ENCODE measurements at places on chromosomes 1 and 21. TPM values are rescaled to one million over a fixed set of nuclear protein-coding genes. Genes with fewer than 3 reads are reported as not detected.

DNA sequence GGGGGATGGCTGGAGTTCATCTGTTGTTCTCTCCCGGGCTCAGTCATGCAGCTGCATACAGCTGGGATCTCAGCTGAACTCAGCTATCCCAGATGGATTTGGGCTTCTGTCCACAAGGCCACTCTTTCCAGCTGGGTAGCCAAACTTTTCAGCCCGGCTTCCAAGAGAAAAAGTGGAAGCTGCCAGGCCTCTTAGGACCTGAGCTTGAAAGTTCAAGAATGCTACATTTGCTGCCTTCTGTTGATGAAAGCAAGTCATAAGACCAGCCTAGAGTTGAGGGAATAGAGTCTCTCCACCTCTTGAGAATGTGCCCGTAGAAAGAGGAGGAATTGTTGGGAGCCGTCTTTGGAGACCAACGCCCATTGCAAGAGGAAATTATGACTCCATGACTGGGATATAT, 95.3 kb downstream of the C1orf21 start:
- DNase-seq: no peak

DNA sequence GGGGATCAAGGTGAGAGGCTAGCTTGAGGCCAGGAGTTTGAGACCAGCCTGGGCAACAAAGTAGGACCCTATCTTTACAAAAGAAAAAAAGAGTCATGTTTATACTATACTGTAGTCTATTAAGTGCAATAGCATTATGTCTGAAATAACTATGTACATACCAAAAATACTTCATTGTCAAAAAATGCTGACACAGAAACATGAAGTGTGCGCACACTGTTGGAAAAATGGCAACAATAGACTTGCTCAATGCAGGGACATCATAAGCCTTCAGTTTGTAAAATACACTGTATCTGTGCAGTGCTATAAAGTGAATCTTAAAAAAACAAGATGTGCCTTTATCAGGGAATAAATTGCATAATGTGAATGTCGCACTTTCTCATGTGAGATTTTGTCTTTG, 14.1 kb upstream of the NID1 start:
- DNase-seq: no peak

GRCh38 chr1:207810173-207810572, 58.3 kb downstream of the CD46 start:
- no peak for DNase-seq

DNA sequence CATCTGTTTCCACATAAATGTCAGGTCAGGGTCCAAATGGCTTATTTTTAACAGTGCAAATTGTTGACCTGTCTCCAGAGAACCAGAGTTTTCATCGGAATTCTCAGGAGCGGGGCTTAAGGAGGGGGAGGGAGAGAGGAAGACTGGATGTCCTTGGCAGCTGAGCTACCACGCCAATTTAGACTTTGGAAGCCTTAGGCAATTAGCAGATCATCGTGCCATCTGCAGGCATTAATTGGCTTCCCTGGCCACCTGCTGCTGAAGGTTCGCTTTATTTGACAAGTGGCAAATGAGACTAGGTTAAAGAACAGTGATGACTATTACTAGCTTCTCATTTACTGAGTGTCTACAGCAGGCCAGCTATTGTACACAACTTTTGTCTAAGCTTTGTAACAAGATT, 43.7 kb downstream of the HLX start:
- no peak for DNase-seq

DNA sequence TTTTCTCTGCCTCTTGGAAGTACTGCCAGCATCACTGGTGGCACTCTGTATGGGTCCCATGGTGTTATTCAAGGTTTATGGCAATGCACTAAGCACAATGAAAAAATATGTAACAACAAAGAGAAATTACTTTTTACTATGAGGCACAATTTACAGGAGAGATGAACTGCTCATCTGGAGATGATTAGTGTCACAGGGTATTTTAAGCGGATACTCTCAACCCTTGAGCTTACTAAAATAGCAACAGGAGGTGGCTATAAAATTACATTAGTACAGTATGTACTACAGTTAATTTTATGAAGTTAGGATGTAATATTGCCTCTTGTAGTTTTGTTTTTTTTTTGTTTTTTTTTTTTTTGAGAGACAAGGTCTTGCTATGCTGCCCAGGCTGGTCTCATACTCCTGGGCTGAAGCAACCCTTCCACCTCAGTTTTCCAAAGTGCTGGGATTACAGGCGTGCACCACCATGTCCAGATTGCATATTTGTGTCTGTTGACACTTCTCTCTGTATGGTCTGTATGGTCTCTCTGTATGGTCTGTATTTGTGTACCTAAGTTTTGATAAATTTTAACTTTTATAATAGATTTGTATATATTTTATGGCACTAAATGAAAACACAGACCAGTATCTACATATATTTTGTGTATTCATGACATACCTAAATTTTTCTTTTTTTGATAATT, 175.6 kb upstream of the HP1BP3 start:
- no peak for DNase-seq

The OR2T29 gene
- total RNA-seq: not detected

DNA sequence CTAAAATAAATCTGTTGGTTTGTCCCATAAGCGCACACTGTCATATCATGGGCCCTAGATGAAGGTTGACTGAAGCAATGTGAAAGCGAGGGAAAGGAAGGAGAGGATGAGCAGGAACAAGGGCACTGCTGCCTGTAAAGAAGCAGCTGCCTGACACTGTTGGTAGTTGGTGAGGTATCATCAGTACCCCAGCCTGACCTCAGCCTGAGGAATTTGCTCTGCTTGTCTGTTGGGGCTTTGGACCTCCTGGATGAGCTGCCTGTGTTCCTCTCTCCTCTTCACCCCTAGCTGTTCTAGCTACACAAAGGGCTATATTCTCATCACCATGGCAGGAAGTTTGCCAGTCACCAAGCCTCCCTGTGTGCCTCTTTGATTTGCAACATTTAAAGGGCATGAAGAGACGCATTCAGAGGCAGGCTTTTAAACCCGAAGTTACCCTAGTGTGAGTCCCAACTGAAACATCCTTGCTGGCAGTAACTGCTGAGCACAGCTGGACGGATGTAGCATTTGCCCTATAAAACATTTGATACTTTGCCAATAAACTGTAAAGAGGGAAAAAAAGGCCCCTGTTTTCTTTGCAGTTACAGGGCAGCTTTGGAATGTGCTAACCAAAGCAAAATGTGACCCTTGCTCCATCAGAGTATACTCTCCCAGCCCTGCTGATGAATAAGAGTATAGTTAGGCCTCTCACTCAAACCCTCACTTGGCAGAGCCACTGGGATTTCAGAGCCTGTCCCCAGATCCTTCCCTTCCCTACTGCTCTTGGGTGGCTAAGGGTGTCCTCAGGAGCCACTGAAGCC, 22.2 kb upstream of the SPATA6 start:
- peak; percentile 52 for DNase-seq

The DYRK3 gene
- total RNA-seq: 2.9 TPM

DNA sequence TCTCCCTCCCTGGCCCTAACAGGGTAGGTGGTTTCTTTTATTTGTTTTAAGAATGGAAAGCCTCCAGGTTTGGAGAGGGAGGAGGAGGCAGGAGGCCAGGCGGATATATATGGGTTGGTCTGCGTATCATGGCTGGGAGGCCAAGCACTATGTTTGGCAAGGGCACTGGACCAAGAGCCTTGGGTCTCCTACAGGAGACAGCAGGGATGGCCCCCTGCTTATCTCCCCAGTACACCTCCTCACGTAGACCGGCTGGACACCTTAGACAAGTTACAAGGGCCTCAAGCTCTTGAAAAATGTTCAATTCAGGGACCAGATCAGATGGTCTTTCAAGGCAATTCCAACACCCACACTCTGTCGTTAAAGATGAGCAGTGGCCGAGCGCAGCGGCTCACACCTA, 10.9 kb downstream of the SLC41A1 start:
- no peak for DNase-seq

- DNase-seq: no peak
These were observed 33.8 kb downstream of the CLIC6 start for GRCh38 chr21:34702341-34703170.

The XKR8 gene
- total RNA-seq: 11.1 TPM
